ENCODE measurements at places on chromosomes 1 and 21. TPM values are rescaled to one million over a fixed set of nuclear protein-coding genes. Genes with fewer than 3 reads are reported as not detected.

DNA sequence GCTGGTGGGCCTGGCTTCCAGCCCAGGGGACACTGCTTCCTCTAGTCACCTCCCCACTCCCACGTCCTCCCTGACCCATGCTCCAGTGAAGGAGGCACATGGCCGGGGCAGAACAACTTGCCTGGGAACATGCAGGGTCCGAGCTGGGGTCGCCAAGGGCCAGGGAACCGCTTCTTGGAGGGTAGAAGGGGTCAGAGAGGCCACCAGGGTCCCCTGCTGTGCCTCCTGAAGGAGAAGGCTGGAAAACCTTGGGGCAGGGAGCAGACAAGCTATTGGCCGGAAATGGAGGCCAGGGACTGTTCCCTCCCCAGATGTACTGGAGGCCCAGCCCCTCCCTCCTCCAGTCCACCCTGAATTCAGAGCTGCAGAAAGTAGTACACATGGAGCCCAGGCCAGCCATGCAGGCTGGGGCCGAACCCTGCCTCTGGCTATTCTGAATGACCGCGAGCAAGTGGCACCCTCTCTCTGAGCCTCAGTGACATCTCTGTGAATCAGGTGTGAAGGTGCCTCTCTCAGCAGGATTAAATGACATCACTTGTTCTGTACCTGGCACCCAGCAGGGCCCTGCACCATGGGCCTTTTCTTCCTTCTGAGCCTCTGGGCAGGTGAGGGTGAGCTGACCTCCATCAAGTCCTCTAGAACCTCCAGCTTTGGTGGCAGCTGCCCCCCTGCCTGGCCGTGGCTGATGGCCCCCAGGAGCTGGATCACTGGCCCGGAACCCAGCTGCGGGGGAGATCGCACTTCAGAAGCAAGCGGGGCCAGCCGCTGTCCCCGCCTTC, 15.7 kb downstream of the SPOCD1 start:
- DNase-seq, result peak; percentile 37

DNA sequence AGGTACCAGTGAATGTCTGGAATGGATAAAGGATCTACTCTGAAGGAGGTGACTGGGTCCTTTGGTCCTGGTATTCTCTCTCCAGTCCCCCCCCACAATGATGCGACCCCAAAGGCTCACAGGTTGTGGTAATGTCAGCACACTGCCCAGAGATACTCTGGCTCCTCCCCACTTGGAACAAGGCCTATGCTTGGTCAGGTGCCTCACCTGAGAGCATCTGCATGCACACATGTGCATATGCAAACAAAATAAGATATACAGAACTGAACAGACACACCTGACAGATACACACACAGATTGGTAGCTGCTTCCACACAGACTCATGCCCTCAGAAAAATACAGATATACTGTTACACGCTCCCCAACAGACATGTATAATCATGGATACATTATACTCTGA, 33.5 kb downstream of the DMAP1 start:
- no peak for DNase-seq

- no peak for DNase-seq
Measured at GRCh38 chr1:38962560-38962959, 20.9 kb upstream of the RHBDL2 start.

GRCh38 chr1:225523263-225523950, 95.6 kb upstream of the LBR start:
- DNase-seq, result no peak

- peak; percentile 72 for DNase-seq
Measured at GRCh38 chr1:214123061-214123784, 135.4 kb downstream of the PROX1 start.

DNA sequence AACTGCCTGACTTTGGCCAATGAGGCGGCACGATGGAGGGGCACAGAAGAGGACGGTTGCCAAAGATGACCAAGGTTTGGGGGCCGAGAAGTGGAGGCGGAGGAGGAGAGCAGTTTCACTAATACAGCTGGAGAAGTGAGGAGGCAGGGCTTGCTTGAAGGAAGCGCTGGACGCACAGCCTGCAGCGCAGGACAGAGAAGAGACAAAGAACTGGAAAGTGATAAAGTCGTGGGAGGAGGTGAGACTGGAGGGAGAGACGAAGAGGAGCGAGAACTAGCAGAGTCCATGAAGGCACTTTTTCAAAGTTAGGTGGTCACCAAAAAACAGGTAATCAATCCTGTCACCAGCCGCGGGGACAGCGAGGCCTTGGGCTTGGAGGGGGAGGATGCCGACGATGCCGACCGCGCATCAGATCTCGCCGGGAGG, 771 bp downstream of the PACC1 start:
- no peak for DNase-seq

HAO2 gene
- not detected for total RNA-seq

FCRL2 gene
- not detected for total RNA-seq

DNA sequence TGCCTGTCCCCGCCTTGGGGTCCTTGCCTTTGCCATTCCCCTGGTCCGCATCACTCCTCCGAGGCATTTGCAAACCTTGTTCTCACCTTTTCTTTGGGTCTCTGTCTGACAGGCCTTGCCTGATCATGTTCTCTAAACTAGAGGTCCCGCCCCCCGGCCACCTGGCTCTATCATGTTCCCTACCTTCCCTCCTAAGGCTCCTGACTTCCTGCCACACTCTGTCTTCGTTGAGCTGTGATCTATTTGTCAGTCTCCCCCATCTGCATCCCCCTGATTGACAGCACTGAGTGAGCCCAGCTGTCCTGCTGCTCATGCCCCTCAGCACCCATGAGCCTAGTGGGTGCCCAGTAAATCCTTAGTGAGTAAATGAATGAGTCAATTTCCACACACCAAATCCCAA, 22.8 kb downstream of the ERG start:
- DNase-seq, result no peak

DNA sequence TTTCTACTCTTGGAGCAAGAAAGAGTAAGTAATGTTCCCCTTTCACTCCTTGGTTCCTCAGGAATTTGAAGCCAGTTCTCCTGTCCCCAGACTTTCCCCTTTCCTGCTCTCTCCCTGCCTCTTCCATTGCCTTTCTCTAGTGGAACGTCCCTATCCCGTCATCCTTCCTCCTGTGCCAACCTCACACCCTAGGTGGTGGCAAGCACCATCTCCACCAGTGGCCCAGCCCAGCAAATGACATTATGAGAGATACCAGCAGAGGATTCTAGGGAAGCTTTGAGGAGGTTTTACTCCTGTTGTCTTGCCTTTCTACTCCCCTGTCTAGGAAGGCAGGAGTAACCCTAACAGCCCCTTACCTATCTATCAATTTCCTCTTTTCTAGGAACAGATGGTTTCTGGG, 8.1 kb upstream of the TACSTD2 start:
- DNase-seq, result no peak

GRCh38 chr1:91968334-91968733, 19.1 kb downstream of the BRDT start:
- no peak for DNase-seq

DNA sequence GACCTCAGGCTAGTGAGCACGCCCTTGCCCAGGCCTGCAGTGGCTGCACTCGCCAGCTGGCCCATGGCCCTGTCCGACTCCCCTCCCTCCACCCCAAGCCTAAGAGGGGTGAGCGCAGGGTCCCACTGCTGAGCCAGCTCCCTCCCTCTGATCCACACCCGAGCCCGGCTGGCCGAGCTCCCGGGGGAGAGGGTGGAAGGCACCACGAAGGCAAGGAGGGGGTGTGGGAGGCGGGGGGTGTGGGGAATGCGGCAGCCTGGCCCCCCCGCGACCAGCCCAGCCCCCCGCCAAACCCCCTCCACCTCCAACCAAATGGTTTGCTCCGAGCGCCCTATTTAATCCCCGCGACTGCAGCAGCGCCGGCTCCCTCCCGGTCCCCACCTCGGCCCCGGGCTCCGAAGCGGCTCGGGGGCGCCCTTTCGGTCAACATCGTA, at the start of gene CADM3:
TSS of gene CADM3 (plus strand) at position 362 of the 434 bp plus-strand sequence. CDS start 151 bp downstream, outside the sequence.
- DNase-seq, result peak; percentile 20

DNA sequence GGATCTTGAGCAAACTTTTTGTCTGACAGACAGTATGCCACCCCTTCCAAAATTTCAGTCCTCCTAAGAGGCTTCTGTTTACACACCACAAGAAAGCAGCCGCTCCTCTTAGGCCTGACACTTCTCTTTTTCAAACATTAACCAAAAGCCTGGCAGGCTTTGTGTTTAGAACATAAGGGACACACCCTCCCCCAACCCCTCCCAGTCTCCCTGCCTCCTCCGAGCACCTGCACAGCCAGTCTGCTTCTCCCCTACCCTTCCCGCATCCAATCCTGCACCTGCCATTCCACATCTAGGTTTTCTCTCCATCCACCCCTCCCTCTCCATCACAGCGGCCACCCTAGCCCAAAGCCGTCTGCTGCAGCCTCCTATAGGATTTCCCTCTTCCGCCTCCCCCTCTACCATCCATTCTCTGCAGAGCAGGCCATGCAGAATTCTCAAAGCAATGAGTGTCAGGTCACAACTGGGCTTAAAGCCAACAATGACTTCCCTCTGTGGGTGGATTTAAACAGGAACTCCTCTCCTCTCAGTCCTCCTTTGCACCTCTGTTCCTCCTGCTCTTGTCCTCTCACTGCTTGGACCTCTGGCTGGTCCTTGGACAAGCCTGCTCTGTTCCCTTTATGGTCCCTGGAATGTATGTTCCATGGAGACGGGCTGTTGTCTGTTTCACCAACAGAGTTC, 478.2 kb downstream of the NPHP4 start:
- no peak for DNase-seq

SPOCD1 gene
- 86.6 TPM for total RNA-seq

DNA sequence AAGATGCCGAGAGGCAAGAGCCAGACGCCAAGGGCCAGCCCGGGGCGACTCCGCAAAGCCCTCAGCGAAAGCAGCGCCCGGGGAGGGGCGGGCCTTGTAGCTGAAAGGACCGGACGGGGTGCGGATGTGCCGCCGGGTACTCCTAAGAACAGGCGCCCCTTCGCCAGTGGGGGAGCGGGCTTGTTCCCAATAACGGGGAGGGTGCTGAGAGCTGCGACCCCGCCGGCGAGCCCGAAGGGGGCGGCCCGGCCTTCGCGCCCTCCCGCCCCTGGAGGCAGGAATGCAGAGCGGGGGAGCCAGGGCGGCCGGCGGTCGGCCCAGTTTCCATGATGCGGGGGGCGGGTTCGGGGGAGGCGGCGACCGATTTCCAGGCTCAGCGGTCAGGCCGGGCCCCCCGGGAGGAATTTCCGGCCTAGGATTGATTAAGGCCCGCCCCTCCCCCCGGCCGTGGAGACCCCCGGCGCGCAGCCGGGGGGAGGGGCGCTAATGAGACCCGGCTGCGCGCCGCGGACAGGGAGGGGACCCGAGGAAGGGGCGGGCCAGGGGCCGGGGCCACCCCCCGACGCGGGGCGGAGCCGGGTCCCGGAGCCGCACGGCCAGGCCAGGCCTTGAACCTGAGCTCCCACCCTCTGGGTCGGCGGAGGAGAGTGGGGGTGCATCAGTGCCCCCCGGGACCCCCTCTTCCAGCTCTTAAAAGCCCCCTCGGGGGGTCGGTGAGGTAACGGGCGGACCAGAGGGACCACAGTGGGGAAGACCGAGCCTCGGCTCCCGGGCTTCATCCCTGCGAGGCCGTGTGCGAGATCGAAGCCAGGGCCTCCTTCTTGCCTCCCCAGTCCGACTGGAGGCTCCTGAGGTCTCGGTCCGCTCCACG, 898 bp upstream of the TMEM200B start:
- DNase-seq, result peak; percentile 81

- DNase-seq, result no peak
Measured at GRCh38 chr21:35909456-35910223, 150.7 kb downstream of the SETD4 start.

LAD1 gene
- total RNA-seq, result 0.06 TPM

DNA sequence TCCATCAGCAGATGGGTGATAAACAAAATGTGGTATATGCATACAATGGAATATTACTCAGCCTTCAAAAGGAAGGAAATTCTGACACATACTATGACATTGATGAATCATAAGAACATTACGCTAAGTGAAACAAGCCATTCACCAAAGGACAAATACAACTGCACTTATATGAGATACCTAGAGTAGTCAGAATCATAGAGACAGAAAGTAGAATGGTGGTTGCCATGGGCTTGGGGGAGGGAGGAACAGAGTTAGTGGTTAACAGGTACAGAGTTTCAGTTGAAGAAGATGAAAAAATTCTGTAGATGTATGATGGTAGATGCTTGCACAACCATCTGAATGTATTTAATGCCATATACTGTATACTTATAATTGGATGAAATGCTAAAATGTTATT, 39.1 kb upstream of the KCNK2 start:
- DNase-seq, result no peak

Measured in Daoy (cell line).